ENCODE measurements at places on chromosomes 6 and 20. TPM values are rescaled to one million over a fixed set of nuclear protein-coding genes. Genes with fewer than 3 reads are reported as not detected.

SLC22A16 gene
- not detected for total RNA-seq

DPM1 gene
- total RNA-seq: 50.7 TPM

OR2H2 gene
- total RNA-seq: not detected

PXDC1 gene
- total RNA-seq: 26.5 TPM

SLC26A8 gene
- total RNA-seq: not detected

HLA-DRB1 gene
- 44.8 TPM for total RNA-seq

TPBG gene
- total RNA-seq: 2.8 TPM
